ENCODE measurements at places on chromosomes 13 and 19.

DNA sequence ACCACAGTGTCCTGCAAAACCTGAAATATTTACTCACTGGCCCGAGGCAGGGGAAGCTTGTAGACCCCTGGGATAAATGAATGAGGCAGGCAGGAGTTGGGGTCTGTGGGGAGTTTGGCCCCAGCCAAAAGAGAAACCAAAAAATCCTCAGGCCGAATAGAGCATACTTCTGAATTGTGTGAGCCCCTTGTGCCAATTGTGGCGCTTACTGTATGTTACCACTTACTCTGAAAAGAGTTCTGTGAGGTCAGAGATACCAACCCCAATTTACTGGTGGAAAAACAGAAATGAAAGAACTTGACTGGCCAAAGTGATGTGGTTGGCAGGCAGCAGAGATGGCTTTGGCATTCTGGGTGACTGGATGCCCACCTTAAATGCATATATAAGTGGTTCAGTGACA is 6.9 kb downstream of the CARM1 start:
- no peak for DNase-seq

GRCh38 chr13:51041126-51041525 is 69.9 kb downstream of the C13orf42 start:
- DNase-seq, result no peak

GRCh38 chr13:70795484-70795883 is 687.2 kb upstream of the KLHL1 start:
- DNase-seq, result no peak

DNA sequence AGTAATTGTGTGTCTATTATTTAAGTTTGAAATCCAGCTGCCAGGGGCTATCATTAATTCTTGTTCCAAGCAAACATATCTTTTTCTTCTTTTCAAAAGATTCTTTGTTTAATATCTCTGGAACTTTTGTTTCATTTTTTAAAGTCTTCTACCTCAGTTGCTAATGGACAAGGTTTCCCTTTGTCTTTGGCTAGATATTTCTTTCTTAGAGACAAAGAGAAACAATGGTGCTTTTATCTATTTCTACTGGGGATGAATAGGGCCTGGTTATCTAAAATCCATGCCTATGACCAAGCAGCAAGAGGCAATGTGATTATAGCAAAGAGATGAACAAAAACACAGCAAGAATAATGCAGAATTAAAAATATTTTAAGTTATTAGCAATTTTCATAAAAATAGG is 661.3 kb upstream of the KLF12 start:
- no peak for DNase-seq

- DNase-seq, result no peak
These were observed 25.1 kb downstream of the SIPA1L3 start for GRCh38 chr19:37931881-37932655.

- DNase-seq, result peak; percentile 44
These were observed 10.3 kb downstream of the ACTN4 start for GRCh38 chr19:38657633-38658222.

GRCh38 chr19:38151242-38151641 is 72.8 kb downstream of the DPF1 start:
- no peak for DNase-seq

DNA sequence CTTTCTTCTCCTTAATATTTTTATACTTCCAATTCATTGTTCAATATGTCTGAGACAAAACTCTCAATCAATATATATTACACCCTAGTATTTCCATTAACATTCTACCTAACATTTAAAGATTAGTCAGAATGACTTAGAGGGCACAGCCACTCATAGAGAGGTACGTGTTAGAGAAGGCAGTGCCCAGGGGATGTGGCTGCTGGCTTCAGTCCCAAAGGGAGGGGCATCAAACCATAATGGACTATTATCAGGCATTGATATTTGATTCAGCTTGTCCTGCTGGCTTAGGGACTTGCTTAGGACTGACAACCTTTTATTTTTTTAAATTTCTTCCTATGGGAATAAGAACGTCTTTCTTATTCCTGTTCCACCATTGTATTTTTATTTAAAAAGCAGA is 1392.0 kb upstream of the ATXN8OS start:
- DNase-seq, result no peak

GRCh38 chr19:12751635-12752034 is at the start of gene BEST2:
TSS of gene BEST2 (plus strand) at chr19:12751791. CDS start at chr19:12752593, 802 bp downstream.
- no peak for DNase-seq

GRCh38 chr19:29680447-29680846 is 15.2 kb downstream of the PLEKHF1 start:
- DNase-seq, result no peak

- no peak for DNase-seq
These were observed 19.2 kb downstream of the TMEM272 start for GRCh38 chr13:51825681-51826254.

DNA sequence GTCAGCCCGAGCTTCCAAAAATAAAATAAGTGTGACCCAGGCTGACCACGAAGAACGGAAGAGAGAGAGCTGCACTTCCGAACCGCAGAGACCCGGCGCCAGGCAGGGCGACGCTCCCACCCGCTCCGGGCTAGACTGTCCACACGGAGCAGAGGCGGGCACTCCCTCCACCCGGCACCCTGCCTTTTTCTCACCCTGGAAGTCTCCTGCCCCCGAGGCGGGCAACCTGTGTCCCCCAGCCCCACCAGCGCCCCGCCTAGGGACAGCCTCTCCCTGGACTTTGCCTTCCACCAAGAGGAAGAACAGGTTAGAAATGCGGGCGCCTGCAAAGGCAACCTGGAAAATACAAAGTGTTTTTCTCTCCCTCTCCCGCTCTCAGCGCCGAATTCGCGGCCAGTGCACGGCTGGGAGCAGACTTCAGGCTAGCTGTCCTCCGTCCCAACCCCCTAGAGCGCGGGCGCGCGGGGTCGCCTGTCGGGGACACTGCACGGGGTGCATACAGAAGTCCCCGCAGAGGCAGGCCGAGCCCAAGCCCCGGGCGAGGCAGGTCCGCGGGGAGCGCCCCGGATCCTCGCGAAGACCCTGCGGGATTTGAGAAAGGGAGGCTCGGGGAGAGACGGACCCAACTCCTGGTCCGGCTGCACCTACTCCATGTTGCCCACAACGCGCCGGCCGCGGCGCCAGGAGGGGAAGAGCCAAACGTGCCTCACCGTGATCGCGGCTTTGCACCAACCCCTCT is 845 bp downstream of the SPRY2 start:
- DNase-seq, result no peak

- no peak for DNase-seq
These were observed 1.1 kb downstream of the MIER2 start for GRCh38 chr19:343451-343931.

DNA sequence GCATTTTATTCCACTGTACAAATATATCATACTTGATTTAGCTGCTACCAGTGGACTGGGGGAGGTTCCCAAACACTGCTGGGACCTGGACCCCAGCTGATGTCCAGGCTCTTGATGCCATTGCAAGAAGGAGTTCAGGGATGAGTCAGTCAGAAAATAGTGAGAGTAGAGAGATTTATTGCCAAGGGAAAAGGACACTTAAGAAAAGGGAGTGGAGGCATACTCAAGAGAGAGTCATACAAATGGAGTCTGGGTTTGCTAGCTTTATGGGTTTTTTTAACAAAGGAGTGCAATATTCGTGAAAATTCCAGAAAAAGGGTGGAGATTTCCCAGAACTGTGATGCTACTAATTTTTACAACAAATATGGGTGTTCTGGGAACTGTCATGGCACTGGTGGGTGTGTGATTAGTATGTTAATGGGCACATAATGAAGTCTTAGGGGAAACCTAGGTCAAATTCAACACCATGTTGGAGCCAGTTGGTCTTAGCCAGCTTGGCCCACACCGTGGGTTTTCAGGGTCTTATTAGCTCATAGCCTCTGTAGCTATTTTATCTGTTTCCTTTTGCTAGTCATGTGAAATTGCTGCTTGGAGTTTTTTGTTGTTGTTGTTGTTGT is 36.2 kb downstream of the GPC6 start:
- DNase-seq, result no peak

DNA sequence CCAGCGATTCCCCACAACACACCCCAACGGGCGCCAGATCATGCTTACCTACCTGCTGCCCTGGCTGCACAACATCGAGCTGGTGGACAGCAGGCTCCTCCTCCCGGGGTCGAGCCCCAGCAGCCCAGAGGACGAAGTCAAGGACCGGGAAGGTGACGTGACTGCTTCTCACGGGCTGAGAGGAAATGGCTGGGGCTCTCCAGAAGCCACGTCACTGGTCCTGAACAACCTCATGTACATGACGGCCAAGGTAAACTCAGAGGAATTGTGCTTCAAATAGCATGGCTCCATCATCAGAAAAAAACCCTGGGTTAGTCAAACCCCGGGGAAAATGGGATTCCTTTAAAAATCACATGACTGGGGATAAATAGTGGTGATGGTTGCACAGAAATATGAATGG is 106.3 kb downstream of the ZAR1L start:
- no peak for DNase-seq

DNA sequence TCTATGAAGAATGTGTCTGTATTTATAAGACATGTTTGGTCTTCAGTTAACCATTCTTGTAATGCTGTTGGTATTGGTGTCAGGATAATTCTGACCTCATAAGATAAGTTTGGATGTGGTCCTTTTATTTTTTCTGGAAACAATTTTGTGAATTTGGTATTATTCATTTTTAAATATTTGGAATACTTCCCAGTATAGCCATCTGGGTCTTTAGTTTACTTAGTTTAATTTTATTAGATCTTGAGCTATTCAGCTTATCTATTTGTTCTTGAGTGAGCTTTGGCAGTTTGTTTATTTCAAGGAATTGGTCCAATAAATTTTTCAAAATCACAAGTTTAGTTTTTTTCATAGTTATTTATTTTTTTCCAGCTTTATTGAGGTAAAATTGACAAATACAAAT is 335.4 kb upstream of the PCDH20 start:
- no peak for DNase-seq

DNA sequence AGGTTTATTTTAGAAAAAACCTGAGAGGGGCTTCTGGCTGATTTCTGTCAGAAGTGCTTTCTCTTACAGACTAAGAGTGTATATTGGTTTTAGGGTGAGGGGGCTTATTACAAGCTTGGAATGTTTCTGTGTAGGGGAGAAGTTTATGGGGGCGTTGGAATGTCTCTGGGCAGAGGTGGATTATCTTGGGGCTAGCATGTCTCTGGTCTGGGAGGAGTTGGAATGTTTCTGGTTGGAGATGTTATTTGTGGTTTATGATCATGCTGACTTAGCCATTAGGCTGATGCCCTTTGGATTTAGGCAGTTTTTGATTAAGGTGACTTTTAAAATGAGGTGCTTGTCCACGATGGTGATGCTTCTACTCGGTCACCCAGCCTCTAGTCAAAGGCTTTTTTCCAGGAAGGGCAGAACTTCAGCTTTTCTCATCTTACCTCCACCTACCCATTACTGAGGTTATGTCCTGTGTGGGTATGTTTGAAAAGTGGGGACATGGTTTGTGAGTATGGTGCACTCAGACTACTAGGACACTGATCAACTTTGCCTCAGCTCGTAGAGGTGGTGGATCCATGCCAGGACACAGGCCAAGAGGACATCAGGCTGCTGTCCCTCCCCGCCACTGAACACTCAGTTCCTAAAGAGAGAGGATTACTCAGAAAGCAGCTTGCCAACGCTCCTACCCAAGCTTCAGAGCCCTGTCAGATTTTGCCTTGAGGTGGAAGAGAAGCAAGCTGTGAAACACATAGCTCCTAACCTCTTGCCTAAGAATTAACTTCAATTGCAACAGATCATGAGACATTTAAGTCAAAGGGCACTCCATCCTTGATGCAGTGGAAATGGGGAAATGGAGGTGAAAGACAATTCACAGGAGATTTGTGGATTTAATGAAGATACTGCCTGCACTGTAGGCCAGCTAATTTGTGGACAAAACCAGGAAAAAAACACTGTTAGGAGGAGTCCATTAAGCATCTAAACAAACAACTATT is 63.6 kb downstream of the ZNF44 start:
- DNase-seq, result no peak

DNA sequence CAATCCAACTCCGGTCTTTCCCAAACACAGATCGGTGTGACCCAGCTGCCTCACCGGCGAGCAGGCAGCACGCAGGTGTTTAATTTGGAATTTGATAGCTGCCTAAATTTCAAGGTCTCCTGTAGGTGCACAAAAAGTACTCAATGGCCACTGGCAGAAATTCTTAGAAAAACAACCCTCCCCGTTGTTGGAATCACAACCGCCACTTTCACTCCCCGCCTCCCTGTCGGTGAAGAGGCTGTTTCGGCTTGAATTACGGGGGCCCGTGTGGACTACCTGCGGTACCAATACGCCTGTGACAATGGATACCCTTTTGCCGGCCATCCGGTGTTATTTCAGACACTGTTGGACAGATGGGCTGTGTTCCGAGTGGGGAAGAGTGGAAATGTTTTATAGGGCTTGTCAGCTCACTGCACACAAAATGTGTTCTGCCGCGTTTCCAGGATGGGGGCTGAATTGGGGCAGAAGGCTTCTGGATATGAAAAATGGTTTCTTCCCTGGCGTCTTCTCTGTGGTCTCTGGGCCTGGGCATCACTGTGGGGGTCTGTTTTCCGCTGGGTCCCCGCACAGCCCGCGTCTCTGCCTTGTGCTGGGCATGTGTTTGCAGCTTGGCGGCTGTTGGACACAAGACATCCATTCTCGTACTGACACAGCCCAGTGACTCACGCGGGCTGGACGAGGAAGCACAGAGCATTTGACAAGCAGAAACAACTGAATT is 45.4 kb downstream of the ZIC5 start:
- DNase-seq, result peak; percentile 4

DNA sequence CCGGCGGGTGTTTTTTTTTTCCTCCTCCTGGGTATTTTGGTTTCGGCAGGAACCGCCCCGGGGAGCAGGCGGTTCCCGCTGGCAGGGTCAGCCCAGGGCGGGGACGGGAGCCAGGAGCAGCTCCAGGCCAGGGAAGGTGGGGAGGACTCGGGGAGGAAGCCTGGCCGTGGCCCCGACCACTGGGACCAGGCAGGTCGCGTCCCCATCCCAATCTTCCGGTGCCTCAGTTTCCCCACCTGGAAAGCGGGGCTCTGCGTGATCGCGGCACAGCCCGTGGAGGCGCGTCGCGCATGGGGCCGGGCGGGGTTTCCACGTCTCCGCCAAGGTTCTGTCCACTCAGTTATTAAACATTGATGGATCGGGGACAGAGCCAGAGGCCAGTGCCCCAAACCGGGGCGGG is 34.8 kb downstream of the IL12RB1 start:
- DNase-seq, result no peak

DNA sequence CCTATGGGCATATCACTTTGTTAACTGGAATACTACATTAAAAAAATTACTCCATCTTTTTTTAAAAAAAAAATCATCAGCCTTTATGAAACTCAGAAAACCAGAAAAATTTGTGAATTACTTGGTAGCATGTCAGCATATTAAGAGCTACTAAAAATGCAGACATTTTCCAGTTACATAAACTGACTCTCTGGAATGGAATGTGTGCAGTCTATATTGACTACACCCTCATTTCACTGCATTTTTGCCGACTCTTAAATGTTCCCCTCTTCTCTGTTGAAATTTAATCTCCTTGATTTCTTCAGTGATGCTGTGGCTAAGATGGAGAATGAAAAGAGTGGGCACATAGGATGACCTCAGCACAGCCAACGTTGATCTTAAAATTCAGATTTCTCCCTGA is 393.8 kb downstream of the ITGBL1 start:
- no peak for DNase-seq

GRCh38 chr13:25157681-25158080 is 14.4 kb downstream of the AMER2 start:
- DNase-seq, result no peak

- DNase-seq, result no peak
These were observed 41.7 kb upstream of the ZNF91 start for GRCh38 chr19:23436944-23437343.

GRCh38 chr19:4302243-4302640 is at the start of gene TMIGD2:
TSS of gene TMIGD2 (minus strand) at chr19:4302389. CDS start at chr19:4302385, 4 bp downstream.
- no peak for DNase-seq
